Muscle of leg (tissue), 16 donors: ENCODE measurements at places on chromosomes 11 and 22. TPM values are rescaled to one million over a fixed set of nuclear protein-coding genes. Genes with fewer than 3 reads are reported as not detected.

DNA sequence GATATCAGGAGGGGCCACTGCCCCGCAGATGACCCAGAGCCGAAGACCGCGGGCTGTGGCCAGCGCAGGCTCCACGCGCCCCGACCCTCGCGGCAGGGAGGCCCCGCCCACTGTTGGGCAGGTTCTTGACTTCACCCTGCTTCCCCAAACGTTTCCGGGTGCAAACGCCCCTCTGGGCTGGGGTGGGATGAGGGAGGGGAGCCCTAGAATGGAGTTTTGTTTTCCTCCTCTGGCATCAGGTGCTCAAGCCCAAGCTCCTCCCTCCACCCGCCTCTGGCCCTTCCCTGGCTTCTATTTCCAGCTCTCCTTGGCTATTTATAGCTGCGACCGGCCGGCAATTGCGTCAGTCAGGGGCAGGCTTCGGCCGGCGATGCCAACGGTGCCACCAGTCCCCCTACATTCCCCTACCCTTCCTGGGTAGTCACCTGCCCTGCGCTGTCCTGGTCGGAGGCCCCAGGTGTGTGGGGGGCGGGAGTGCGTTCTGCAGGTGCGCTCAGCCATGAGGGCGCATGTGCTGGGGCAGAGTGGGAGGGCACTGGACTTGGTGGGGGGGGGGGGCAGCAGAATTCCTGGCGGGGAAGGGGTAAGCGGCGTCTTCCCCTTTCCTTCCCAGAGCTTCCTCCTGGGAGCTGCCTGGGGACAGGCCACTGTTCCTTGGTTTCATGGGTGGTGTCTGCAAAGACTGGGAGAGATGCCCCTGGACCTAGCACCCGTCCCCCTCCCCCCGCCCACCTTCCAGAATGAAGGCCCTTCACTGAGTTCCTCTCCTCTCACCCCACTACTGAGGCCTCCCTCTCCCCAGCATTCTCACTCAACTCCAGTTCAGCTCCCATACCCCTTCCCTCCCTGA, 23.6 kb downstream of the DUSP8 start:
- peak; percentile 77 for DNase-seq

DNA sequence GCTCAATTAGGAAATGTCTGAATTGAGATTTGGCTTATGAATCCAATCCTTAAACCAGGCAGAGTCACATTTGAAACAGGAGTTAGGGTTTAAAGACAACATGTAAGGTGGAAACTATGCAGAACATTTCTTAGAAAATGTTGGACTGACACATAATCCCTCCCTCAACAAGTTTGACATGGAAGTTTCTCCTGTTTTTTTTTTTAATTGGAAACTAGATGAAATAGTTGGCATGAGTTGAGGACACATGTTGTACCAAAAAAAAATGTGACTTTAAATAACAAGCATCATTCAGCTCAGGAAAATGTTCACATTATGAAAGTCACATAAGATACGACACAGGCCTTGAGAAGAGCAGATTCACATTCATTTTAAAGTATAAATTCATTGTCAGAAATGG, 154.9 kb upstream of the DDI1 start:
- peak; percentile 87 for DNase-seq

SLC22A25 gene
- polyA plus RNA-seq: not detected

- no peak for DNase-seq
These were observed 3.2 kb upstream of the GNAZ start for GRCh38 chr22:23067023-23067650.

DNA sequence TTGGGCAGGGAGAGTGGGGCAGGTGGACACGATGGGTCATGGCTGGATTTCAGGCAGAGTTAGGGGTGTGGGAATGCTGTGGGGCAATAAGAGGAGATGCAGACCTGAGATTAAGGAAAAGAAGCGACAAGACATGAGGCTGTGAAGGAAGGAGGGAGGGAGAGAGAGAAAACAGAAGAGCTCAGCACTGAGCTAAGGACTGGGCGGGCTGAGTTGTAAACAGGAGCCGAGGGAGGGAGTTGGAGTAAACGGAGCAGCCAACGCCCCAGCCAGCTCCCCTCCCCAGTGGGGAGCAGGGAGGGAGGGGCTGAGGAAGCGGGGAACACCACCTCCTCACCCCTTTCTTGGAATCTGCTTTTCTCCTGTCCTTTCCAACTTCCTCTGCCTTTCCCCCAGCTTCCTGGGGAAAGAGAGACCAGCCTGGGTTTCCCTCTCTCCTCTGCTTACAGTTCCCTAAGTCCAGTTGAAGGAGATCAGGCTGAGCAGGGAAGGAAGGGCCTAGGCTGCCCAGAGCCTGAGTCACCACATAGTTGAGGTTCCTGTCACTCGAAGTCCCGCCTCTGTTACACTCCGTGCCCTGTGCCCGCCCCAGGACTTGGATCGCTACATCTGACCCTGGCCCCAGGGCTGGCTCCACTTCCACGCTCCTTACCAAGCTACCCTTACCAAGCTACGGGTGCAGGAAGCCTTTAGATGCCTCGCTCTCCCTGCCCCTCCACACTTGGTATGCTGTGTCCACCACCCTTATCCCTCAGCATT, 6.7 kb upstream of the AHNAK start:
- DNase-seq: peak; percentile 95

DNA sequence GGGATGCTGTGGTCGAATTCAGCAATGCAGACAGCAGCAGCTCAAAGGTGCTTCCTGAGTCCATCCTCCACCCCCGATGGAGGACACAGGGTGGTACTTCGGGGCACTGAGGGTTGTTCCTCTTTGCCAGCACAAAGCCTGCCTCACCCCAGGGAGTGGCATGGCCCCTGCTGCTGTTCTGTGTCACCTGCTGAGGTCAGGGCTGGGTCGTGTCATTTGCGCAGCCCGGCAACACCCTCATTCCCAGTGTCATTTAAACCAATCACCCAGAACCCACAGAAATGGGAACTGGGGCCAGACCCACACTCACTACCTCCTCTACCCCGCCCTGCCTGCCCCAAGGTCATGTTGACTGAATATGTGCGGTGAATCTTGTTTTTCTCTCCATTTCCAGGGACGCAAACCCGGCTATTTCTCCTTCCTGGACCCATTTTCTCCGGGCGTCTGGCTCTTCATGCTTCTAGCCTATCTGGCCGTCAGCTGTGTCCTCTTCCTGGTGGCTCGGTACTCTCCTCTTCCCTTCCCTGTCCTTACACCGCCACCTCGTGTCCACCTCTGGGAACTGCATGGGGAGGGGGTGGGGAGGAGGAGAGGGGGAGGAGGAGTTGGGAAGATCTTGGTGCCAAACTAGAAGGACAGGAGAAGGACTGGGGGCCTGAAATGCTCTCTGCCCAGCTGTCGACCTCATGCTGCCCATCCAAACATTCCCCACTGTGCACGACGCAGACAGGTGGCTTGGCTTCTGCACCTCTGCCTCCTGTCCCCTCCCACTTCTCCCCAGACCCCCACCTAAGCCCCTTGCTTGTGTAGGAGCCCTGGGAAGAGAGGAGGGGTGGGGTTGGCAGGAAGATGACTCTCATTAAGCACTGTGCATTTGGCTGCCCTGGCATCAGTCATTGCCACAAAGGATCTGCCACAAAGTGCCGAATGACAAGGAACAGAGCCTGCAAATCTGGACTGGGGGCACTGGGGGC, 71.2 kb upstream of the TBCEL start:
- DNase-seq: peak; percentile 93

PSMA1 gene
- polyA plus RNA-seq: 114 TPM

GRCh38 chr22:27538666-27539065, 262.9 kb downstream of the MN1 start:
- DNase-seq: peak; percentile 80

- DNase-seq: peak; percentile 43
These were observed 3.3 kb upstream of the ARHGAP20 start for GRCh38 chr11:110715541-110715940.

DNA sequence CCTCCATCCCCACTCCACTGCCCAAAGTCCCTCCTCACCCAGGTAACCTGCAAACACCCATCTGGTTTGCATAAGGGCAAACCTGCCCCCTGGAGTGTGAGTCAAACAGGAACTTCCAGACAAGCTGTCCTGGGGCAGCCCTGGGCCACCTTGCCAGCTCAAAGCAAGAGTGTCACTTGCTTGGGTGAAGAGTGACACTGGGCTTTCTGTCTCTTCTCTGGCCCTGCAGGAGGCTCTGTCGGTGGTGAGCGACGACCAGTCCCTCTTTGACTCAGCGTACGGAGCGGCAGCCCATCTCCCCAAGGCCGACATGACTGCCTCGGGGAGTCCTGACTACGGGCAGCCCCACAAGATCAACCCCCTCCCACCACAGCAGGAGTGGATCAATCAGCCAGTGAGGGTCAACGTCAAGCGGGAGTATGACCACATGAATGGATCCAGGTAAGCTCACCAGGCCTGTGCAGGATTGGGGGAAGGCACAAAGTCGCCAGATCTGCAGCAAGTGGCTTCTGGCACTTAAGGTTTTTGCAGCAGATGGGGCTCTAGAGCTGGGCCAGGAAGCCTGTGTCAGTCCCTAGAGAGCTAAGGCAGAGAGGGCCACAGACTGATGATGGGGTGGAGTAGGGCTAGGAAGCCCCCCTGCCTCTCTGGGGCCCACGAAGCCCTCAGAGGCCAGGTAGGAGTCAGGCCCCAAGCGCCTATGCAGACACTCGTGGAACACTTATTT, 64.2 kb downstream of the FLI1 start:
- DNase-seq: no peak

GRCh38 chr11:77522215-77522614, 48.3 kb upstream of the PAK1 start:
- DNase-seq: no peak

GRCh38 chr11:34586488-34587281, 34.2 kb upstream of the EHF start:
- no peak for DNase-seq

DNA sequence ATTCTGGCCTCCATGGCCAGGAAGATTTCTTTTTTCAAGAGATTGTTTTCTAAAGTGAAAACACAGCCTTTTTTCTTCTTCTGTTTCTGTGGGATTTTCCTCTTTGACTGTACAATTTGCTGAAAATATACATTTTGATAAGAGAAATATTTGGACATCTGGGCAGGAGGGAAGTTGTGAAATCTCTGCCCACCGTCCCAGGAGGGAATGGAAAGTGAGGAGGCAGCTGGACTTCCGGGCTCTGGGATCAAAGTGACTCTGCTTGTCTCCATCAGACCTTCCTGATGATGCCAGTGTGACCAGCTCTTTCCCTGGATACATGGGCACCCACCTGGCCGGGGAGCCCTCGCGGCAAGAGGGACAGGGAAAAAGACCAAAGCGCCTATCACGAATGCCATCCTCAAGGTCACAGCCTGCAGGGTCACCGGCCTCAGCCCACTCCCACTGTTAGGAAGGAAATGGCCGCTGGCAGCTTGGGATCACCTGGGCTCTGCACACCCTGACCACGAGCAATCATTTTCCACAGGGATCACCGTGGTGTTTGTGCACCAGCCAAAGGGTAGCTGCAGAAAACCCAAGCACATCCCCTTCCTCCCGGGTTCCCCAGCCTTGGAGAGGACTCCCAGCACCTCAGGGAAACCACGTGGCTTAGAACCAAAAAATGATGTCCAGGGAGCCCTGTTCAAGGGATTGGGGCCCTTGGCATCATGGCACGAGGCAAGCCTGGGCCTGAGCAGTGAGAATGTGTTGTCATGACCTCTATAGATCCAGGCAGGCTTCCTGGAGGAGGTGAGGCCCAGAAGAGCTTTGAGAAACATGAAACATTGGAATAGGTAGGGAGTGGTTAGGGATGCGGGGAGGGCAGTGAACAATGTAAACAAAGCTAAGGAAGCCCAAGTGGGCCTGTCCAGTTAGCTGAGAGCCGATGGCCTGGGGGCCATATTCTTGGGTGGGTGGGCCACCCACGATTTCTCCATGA, 29.1 kb upstream of the CCND1 start:
- DNase-seq: no peak

DNA sequence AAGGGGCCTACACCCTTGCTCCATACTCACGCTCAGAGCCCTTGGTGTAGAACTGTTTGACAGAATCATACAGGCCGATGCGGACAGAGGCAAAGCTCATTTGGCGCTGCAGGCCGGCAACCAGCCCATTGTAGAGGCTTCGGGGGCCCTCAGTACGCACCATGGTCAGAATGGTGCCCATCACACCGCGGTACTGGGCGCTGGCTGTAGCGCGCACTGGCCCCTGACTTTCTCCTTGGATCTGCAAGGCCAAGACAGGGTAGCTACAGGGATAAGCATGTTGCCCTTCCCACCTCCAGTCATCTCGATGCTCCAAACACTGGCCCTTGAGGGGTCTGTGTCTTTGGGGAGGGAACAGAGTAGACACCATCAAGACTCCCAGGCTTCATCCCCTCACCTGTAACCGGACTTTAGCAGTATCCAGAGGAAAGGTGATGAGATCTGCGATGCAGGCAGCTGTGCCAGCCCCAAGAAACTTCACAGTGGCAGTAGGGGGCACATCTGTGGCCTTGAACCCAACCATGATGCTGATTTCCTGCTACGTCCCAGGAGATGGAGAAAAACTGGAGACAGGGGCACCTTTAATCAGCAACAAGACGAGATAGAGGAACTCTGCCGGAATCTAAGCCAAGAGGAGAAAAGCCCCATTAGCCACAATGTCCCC, 4.7 kb downstream of the UCP2 start:
- no peak for DNase-seq

GRCh38 chr22:37431366-37431765, 4.1 kb upstream of the ELFN2 start:
- DNase-seq: no peak

FGF19 gene
- 1.6 TPM for polyA plus RNA-seq

OR52E8 gene
- polyA plus RNA-seq: not detected

DNA sequence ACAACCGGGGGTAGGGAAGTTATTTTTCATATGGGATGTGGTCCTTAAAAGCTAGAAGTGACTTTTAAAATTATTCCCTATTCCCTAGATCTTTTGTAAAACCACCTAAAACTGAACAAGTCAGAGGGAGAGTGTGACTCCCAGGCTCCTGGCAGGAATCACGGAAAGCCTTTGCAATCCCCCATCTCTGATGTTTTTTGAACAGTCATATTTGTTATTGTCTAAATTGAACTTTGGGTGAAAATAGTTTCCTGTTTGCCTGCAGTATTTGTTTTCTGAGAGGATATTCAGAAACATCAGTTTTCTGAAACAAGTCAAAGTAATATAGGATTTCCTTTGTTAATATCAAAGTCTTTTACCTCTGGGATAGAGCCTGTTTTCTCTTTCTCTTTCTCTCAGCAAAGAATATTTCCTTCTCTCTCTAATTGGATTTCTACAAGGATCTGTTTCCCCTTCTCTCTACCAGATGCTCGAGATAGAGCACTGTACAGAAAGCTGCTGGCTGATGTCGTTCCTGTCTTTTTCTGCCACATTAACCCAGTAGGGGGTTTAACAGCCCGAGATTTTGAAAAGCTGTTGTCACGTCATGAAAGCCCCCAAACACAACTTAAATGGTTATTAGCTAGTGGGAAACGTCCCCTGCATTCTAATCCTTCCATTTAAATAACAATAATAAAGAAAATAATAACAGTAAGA, 132.2 kb upstream of the PITPNB start:
- DNase-seq: peak; percentile 50

MS4A3 gene
- polyA plus RNA-seq: 0.71 TPM

- DNase-seq: no peak
These were observed 3.1 kb downstream of the SLC25A22 start for GRCh38 chr11:794766-795633.
